HS-27A (cell line): ENCODE measurements at places on chromosomes 13 and 19.

DNA sequence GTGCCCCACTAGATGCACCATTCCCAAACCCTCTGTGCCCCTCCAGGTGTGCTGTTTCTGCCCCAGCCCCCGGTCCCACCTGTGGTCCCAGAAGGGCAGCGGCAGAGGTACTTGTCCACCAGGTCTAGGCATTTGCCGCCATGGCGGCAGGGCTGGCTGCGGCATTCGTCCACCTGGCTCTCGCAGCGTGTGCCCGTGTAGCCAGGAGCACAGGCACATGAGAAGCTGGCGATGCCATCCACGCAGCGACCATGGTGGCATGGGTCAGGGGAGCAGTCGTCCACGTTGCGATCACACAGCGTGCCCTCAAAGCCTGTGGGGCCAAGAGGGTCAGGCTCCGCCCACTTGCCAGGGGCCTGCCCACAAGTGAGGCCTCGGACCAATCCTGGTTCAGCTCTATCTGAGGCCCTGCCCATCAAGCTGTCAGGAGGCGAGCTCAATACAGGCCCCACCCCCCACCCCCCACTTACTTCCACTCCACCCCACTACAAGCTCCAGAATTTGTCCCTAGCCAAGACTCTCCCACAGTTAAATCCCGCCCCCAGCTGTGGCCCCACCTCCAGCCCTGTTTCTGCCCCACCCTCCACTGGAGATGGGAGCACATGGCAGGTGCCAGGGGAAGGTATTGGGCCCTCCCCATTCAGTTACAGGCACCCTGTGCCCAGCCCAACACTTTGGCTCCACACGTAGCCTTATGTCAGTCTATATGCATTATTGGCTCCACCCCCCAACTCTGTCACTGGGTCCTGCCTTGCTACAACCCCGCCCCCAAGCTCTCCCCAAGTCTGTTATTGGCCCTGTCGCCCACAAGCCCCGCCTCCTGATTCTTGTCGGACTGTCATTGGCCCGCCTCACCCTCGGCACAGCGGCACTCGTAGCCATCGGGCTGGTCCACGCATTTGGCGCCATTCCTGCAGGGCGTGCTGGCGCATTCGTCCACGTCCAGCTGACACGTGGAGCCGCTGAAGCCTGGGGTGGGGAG, 13.5 kb downstream of the NOTCH3 start:
- DNase-seq: no peak

- DNase-seq: no peak
Measured at GRCh38 chr13:111511805-111512504, 191.5 kb downstream of the TEX29 start.

GRCh38 chr19:50712833-50713232, 6.8 kb downstream of the SHANK1 start:
- DNase-seq: no peak

- no peak for DNase-seq
Measured at GRCh38 chr19:812049-812746, 9.6 kb downstream of the PLPPR3 start.

GRCh38 chr13:108342369-108343289, 73.1 kb downstream of the TNFSF13B start:
- DNase-seq: no peak

- no peak for DNase-seq
Measured at GRCh38 chr13:32674503-32674902, 88.3 kb downstream of the PDS5B start.

DNA sequence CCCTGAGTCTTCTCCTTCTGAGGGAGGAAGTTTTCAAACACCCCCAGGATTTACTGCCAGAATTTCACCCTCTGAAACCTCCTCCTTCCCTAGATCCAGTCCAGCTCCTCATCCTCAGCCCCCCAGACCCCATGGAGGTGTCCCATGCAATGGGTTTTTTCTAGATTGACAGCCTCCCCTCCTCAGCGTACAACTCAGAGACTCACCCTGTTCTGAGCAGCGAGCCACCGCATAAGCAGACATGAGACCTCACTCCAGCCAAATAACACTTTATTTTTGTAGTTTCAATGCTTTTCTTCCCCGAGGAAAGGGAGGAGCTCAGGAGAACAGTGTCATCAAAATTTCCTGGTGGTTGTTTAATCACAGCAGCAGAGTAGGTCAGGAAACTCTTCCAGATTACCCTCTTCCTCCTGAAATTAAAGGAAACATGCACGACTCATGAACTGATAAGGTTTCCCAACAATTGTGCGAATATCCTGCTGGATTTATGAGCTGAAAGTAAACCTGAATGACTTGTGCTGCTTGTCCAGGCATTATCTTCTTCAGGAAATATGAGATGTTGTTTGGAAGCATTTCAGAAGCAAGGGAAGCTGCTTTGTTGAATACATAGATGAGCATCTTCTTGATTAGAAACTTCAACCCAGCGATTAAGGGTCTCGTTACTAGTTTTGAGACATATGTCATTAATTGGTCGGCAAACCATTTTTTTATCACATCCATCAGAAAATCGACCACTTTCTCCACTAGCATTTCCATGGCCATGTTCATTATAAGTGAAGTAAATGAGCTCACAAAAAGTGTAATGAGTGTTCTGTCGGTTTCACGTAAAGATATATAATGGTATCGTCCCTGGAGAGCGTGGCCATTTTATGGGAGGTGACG, 36.2 kb downstream of the ERICH4 start:
- no peak for DNase-seq

- no peak for DNase-seq
Measured at GRCh38 chr19:3392480-3392879, 26.1 kb downstream of the NFIC start.
